Tibial nerve (tissue), 4 donors: ENCODE measurements at places on chromosomes 16 and 17.

DNA sequence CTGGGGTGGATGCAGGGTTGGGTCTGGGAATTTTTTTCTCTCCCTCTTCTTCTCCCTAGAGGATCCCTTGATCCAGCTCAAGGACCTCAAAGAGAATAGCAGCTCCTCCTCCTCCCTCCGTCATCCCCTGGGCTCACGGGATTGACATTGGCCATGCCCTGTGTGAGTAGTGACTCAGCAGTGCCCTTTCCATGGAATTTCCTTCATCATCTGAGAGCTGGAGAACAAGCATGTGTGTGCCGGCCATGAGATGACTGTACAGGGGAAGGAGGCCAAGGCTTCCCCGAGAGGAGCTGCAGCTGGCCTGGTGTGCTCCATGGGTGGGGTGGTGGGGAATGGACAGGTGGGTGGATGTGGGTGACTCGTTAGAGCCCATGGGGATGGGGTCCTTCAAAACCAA lies 8.9 kb upstream of the WSCD1 start:
- H3K4me3 ChIP-seq = no peak overlapping the region
- no peak overlapping the region for H3K27ac ChIP-seq

DNA sequence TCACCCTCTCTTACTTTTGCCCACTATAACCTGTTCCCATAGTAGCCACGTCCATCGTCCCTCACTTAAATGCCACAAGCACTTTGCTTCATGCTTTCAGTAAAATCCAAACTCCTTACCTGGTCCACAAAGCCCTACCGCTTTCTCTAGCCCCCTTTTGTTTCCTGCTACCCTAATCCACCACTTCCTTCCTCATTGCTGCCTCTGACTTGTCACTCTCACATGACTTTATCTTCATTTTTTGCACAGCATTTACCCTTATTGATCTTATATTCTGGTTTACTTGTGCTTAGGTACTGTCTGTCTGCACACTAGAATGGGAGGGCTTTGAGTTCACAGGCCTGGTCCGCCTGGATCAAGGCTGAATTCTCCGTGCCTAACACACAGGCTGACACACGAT lies 340.0 kb downstream of the XYLT1 start:
- H3K4me1 ChIP-seq = no peaks in the 10 kb centered on the region
- H3K36me3 ChIP-seq = peaks cover 78% of the 10 kb centered on the region
- no peaks in the 10 kb centered on the region for H3K27me3 ChIP-seq
- no peak for DNase-seq
- H3K4me3 ChIP-seq = no peak overlapping the region

GRCh38 chr16:31464781-31465260 lies 5.5 kb downstream of the ARMC5 start:
- no peaks in the 10 kb centered on the region for H3K27me3 ChIP-seq
- peaks cover 58% of the 10 kb centered on the region for H3K36me3 ChIP-seq
- no peak for DNase-seq
- H3K27ac ChIP-seq = no peak overlapping the region

DNA sequence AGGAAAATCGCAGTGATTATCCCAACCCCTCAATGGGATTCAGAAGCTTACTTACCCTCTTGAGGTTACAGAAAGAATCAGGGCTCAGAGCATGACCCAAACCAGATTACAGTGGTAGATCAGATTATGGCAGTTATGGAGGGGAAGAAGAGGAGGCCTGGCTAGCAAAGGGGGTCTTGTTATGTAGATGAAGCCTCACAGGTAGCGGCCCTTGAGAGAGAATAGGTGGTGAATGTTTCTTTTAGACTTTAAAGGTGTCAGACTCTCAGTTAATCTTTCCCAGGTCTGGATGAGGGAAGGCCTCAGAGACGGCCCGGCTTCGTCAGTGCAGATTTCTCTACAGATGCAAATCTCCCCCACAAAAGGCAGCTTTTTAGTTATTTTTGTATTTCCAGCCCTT lies 15.6 kb downstream of the RNF112 start:
- no peaks in the 10 kb centered on the region for H3K36me3 ChIP-seq
- DNase-seq = no peak
- peak overlapping the region; percentile 60 for H3K27ac ChIP-seq
- peaks cover 14% of the 10 kb centered on the region for H3K4me1 ChIP-seq
- no peaks in the 10 kb centered on the region for H3K27me3 ChIP-seq

DNA sequence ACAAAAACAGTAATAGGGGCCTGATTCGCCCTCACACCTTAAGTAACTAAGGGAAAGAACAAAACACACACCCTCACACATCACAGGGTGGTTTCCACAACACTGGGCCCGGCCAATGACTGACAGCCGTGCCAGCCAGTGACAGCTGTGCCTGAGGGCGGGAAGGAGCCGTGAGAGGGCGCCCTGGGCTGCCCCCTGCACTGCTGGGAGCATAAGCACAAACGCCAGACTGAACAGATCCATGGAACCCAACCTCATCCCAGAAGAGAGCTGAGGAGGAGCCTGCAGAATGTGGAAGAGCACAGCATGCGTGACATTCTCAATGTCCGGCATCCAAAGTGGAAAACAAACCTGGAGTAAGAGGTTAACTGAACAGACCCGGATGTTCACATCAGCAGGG lies 16.0 kb downstream of the CSNK1D start:
- no peak for DNase-seq
- no peaks in the 10 kb centered on the region for H3K27me3 ChIP-seq
- peaks cover 23% of the 10 kb centered on the region for H3K36me3 ChIP-seq
- H3K27ac ChIP-seq = peak overlapping the region; percentile 22
- no peak overlapping the region for H3K4me3 ChIP-seq

GRCh38 chr16:76182041-76182635 lies 95.1 kb upstream of the CNTNAP4 start:
- no peaks in the 10 kb centered on the region for H3K27me3 ChIP-seq
- no peaks in the 10 kb centered on the region for H3K36me3 ChIP-seq
- no peak overlapping the region for H3K4me3 ChIP-seq
- DNase-seq = no peak

DNA sequence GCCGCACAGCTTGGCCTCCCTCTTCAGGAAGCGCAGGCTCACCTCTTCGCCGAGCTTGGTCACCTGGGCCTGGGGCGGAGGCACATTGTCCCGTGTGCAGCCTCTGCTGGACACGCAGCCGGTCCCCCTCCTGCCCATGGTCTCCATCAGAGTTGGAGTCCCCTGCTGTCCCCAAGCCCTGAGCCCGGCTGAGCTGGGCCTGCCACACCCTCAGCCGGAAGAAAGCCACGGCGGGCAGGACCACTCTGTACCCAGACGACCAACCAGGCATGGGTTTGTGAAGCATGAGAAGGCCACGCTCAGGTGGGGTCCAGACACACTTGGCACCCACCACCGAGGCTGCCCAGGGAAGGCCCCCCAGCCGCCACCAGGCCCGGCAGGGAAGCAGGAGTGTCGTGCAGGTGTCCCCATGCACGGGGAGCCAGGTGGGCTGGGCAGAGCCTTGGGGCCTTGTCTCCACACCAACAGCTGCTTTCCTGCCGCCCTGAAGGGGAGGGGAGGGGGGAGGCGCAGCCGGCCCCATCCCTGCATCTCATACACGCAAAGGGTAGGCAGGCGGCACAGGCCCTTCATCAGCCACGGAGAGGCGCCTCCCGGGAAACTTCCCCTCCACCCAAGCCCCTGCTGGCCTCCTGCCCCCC lies 5.2 kb downstream of the CCDC154 start:
- no peak overlapping the region for H3K27ac ChIP-seq
- H3K36me3 ChIP-seq = no peaks in the 10 kb centered on the region
- no peak overlapping the region for H3K4me3 ChIP-seq
- H3K27me3 ChIP-seq = no peaks in the 10 kb centered on the region

- H3K27me3 ChIP-seq = no peaks in the 10 kb centered on the region
- no peak for DNase-seq
- no peak overlapping the region for H3K27ac ChIP-seq
- H3K4me1 ChIP-seq = peaks cover 15% of the 10 kb centered on the region
- H3K4me3 ChIP-seq = no peak overlapping the region
- H3K36me3 ChIP-seq = no peaks in the 10 kb centered on the region
Measured at GRCh38 chr17:74805591-74805991, 29.4 kb upstream of the NAT9 start.

DNA sequence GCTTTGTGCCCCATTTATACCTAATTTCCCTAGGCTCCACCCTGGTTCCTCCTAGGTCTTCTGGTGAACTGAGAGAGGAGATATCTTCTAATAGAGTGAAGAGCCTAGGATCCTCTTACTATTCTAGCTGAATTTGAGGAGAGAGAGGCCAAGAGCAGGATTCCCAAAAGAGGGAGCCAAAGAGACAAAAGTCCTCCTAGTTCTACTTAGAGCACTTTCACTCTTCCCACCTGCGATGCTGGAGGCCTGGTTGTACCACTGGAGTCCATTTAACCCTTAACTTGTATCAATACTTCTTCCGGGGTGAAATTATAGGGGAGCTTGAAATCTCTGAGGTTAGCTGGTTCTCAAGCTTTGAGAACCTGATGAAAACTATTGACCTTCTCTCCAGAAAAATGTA lies 3.4 kb upstream of the SSH2 start:
- no peak overlapping the region for H3K4me3 ChIP-seq
- peaks cover 4% of the 10 kb centered on the region for H3K27me3 ChIP-seq
- DNase-seq = no peak
- H3K36me3 ChIP-seq = no peaks in the 10 kb centered on the region

- no peaks in the 10 kb centered on the region for H3K27me3 ChIP-seq
- no peaks in the 10 kb centered on the region for H3K4me1 ChIP-seq
- H3K36me3 ChIP-seq = no peaks in the 10 kb centered on the region
- no peak overlapping the region for H3K27ac ChIP-seq
- no peak for DNase-seq
- no peak overlapping the region for H3K4me3 ChIP-seq
Measured at GRCh38 chr17:42285346-42286050, 2.8 kb upstream of the STAT5A start.

- H3K4me1 ChIP-seq = peaks cover 30% of the 10 kb centered on the region
- H3K27ac ChIP-seq = peak overlapping the region; percentile 84
- peaks cover 2% of the 10 kb centered on the region for H3K36me3 ChIP-seq
- H3K27me3 ChIP-seq = peaks cover 41% of the 10 kb centered on the region
- peak overlapping the region; percentile 79 for H3K4me3 ChIP-seq
Measured at GRCh38 chr16:2473999-2474876, 689 bp upstream of the TBC1D24 start.

DNA sequence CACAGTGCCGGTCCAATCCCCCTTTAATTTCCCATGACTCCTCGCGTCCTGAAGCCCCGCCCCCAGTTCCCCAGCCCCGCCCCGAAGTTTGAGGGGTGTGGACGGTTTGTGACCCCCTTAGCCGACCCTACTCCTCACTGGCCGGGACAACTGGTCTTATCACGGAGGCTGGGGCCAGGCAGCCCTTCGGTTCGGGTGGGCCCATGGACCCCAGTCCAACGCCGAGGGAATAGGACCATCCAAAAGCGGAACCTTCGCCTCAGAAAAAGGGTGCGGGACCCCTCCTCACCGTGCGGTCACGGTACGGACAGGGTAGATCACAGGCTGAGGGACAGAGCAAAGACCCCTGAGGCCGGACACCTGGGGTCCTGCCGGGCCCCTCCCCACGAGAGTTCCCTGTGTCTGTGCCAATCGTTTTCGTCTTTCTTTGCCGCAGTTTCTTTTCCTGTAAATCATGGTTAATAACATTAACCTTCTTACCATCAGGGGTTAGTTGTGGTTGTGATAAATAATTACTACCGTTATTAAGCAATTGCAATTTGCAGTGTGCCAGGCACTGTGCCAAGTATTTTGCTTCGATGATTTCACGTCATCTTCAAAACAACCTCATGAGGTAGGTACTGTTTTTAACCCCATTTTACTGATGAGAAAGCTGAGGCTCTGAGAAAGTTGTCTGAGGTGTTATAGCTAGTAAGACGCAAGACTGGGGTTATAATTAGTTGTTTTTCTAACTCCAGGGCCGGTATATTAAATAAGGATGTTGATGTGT lies 543 bp downstream of the TMUB2 start:
- H3K27ac ChIP-seq = peak overlapping the region; percentile 98
- DNase-seq = no peak
- peaks cover 13% of the 10 kb centered on the region for H3K4me1 ChIP-seq
- H3K36me3 ChIP-seq = no peaks in the 10 kb centered on the region
- no peaks in the 10 kb centered on the region for H3K27me3 ChIP-seq

DNA sequence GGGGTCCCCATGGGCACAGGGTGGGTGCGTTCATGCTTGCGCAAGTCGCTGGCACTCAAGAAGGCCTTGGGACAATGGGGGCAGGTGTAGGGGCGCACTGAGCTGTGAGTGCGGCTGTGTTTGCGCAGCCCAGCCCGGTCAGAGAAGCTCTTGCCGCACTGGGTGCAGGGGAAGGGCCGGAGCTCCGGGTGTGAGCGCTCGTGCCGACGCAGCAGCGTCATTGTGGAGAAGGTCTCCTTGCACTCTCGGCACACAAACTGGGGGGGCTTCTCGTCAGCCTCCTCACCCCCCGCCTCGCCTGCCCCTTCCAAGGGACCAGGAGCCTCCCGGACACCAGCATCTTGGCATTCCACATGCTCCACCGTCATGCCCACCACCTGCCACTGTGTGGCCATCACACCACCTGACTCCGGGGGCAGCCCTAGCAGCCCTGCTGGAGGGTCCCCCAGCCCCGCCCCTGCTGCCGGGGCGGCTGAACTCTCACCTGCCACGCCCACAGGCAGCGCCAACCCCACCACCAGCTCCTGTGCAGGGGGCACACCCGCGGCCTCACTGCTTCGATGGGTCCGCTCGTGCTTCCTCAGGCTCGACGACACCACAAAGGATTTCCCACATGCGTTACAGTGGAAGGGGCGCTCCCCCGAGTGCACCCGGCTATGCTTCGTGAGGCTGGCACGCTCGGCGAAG lies 12.8 kb downstream of the ZNF668 start:
- H3K36me3 ChIP-seq = peaks cover 55% of the 10 kb centered on the region
- no peak for DNase-seq
- peaks cover 11% of the 10 kb centered on the region for H3K4me1 ChIP-seq
- no peaks in the 10 kb centered on the region for H3K27me3 ChIP-seq
- H3K27ac ChIP-seq = no peak overlapping the region

GRCh38 chr17:76501018-76501826 lies at the start of gene RHBDF2:
Gene RHBDF2 (minus strand): TSS chr17:76501423. CDS start chr17:76481524, 19,899 bp downstream.
- peak within 1 kb of the TSS; percentile 47 for H3K4me3 ChIP-seq
- DNase-seq = peak; percentile 79
- H3K36me3 ChIP-seq = no peaks in the 10 kb centered on the region

- no peak for DNase-seq
- H3K27me3 ChIP-seq = no peaks in the 10 kb centered on the region
- H3K4me1 ChIP-seq = peaks cover 26% of the 10 kb centered on the region
- H3K27ac ChIP-seq = peak overlapping the region; percentile 92
Measured at GRCh38 chr17:67365738-67366192, 612 bp downstream of the PSMD12 start.

DNA sequence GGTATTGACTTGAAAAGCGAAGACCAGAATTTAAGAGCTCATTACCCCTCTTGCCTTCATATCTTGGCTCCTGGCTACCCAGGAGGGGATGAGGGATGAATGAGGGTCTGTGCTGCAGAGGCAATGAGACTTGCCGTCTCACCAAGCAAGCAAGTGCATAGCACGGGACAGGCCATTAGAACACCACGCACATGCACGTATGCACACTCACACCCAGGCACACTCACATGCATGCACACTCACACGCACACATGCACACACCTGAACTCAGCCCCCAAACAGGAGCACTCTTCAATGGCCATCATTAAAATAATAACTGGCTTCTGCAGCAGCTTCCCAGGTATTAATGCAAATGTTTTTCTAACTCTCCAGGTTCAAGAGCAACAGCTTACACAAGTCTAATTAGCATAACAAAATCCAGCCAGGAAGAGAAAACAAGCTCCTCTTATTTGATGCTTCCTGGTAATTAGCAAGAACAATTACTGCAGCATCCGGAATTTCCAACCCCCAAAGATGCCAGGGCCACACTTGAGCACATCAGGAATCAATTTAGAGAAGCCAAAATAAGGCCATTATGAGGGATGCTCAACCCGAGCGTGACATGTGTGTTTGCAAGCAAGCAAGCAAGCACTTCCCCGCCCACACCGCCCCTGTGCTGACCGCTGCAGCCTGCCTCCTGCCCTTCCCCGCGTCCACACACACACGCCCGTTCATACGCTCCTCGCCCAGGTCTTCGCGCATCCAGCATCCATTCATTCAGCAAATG lies 171.6 kb upstream of the TNRC6C start:
- no peaks in the 10 kb centered on the region for H3K27me3 ChIP-seq
- no peak overlapping the region for H3K27ac ChIP-seq
- no peaks in the 10 kb centered on the region for H3K4me1 ChIP-seq
- H3K36me3 ChIP-seq = no peaks in the 10 kb centered on the region
- DNase-seq = no peak
